ENCODE measurements at places on chromosomes 5 and 9.

- no peak for DNase-seq
Observed at GRCh38 chr9:10130061-10130675, 482.6 kb downstream of the PTPRD start.

GRCh38 chr9:76564297-76564696 lies 105.3 kb downstream of the GCNT1 start:
- DNase-seq, result no peak

DNA sequence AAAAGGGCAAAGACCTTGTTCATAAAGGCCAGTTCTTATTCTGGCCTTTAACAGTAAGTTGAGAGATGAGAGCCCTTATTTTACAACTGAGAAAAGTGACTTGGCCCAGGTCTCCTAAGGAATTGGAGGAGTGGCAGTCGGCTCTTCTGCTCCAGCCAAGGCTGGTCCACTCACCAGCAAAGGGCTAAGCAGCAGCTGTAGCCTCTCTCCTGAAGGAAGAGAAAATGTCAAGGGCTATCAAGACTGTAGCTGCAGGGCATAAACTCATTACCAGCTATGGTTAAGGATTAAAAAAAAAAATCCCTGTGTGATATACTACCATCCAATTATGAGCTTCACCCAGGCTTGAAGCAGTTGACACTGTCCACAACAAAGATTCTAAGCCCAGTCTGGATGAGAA lies 138.6 kb upstream of the RAD23B start:
- DNase-seq, result no peak

- no peak for DNase-seq
Observed at GRCh38 chr5:43231977-43232376, 40.0 kb downstream of the NIM1K start.

GRCh38 chr9:16768816-16769215 lies 101.7 kb downstream of the BNC2 start:
- DNase-seq, result no peak

- DNase-seq, result no peak
Observed at GRCh38 chr5:138951091-138951985, 76.2 kb upstream of the LRRTM2 start.

- no peak for DNase-seq
Observed at GRCh38 chr5:73867345-73868335, 241.6 kb downstream of the ARHGEF28 start.

DNA sequence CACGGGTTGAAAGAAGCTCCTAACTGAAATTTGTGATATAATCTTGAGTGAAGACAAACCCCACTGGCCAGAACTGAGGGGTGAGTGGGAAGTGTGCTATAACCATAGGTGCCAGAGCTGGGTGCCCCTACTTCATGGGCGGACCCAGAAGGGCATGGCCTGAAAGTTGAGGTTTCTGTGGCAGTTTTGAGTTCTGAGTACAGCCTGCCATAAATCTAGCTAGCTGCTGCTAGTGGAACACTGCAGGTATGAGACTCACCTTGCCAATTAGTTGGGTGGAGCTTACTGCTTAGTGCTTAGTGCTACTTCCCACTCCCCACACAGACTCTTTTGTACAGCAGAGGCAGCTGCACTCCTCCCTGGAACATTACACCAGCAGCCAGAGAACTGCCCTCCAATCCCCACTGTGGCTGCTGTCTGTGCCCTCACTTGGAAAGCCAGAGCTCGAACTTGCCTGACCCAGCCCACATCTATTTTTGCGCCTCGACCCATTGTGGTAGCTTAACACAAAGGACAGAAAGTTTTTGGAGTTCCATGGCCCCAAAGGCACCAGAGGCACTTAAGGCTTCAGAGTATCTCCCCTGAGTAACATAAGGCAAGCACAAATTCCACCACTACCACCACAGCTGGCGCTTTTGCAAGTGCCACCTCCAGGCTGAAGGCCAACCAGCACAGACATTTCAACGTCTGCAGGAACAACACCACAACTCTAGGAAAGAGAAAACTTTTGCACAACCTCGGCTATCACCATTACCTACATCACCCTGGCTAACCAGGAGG lies 27.1 kb upstream of the PTGER4 start:
- no peak for DNase-seq

DNA sequence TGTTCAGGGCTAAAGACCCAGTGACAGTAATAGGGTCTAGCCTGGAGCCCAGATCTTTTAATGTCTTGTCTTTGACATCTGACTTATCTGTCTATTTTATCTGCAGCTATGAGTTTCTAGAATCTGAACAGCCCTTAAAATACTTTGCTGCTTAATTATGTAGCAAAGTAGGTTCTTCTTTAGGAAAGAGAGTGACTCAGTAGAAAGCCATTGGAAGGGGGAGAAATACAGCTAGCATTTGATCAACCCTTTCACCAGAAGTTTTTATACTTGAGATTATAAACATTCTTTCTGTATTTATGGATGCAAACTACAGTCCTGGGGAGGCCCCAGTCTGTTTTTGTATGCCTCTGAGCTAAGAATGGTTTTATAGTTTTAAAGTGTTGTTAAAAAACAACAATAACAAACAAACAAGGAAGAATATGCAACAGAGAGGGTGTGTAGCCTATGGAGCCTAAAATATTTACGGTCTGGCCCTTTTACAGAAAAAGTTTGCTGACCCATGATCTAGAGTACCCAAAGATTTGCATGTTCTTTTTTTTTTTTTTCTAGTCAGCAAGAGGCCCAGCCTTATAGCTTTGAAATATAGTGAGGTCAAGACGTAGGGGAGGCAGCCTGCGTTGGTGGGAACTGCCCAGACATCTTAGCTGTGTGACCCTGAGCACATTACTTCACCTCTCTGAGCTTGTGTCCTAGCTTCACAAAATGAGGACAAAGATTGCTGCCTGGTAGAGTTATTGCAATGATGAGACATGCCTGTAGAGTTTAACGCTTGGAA lies 9.7 kb downstream of the GSN start:
- no peak for DNase-seq

- DNase-seq, result no peak
Observed at GRCh38 chr5:143498821-143499220, 95.3 kb upstream of the NR3C1 start.

DNA sequence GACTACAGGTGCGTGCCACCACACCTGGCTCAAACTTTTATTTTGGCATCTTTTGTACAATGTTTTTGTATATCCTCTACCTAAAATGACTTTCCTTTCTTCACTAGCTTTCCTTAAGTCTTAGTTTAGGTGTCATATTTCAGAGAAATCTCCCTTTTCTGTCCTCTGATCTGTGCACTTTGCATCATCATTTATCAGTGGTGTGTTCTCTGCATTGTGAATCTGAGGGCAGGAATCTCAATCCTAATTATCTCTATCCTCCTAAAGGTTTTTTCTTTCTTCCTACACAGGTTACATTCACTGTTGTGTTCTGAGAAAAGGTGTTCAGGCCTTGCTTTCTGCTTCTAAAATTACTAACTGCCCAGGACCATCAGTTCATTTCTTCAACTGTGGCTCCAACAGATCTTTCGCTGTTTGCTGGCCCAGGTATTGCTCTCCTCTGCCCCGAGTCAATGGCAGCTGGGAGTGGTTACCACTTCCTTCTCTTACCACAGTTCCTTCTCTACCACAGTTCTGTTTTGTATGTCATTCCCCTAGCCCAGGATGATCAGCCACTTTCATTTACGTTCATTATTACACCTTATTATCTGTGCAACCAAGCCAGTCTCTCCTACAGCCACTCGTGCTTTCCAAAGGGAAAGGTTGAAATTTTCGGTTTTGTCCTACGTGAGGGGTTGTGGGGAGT lies 14.0 kb downstream of the TGFBR1 start:
- DNase-seq, result no peak

Measured in ovary (tissue), 10 donors.